ENCODE measurements at places on chromosomes 13 and 19.

DNA sequence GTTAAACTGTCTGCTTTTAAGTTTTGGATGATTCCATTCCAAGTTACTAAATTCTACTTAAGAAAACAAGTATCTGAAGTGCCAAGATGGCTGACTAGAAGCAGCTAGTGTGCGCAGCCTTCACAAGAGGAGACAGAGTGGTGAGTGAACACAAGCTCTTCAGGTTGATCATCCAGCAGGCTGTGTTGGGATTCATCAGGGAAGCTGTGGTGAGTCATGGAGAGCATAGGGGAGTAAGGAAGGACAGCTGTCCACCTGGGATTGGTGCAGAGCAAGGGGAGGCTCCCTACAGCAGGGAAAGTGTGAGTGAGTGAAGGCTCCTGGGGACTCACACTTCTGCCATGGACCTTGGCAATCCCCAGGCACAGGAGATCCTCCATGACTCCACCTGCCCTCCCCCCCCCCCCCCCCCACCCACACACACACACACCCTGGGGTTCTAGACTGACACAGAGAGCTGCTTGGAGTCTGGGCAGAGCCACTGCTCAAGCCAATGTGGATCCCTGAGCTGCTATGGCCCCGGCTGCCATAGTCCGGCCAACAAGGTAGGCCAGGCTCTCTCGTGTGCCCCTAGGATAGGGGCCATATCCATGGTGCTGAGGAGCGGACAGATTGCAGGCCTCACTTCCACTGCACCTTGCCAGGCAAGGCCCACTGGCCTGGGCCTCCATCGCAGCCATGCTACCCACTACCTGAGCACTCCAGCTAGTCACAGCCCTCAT is 23.5 kb downstream of the SLC25A15 start:
- DNase-seq: no peak

DNA sequence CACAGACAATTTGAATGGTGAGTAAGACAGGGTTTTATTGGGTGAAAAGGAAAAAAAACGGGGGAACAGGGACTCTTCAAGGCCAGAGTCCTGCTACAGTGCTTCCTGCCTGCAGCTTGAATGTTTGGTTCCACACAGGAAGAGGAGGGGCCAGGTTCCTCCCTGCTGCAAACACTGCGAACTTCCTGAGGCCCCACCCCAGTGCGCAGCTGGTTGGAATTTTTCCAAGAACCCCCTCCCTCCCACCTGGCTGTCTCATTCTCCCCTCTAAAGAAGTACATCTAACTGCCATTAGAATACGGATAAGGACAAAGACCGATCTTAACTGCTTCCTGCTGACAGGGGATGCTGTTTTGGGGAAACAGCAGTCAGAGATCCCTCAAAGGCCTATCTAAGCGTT is 184.9 kb downstream of the GGACT start:
- DNase-seq: no peak

- DNase-seq: no peak
Measured at GRCh38 chr19:39057615-39058014, 25.3 kb upstream of the FBXO27 start.

DNA sequence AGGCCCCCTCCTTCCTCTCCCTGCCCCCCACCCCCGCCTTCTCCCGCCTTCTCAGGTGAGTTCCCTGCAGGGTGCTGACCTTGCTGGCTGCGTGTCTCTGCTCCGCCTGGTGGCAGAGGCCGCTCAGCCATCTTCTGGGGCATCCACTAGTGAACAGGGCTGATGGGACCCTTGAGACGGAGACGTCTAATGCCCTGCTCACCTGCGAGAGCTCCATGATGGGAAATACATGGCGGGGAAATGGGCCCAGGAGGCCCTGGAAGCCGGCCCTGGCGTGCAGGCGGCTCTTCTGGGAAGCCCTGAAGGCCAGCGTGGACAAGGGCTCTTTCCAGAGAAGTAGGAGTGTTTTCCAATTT is 15.2 kb upstream of the F7 start:
- DNase-seq: no peak

GRCh38 chr19:1270213-1270853 is 1.2 kb downstream of the CIRBP start:
- DNase-seq: no peak

DNA sequence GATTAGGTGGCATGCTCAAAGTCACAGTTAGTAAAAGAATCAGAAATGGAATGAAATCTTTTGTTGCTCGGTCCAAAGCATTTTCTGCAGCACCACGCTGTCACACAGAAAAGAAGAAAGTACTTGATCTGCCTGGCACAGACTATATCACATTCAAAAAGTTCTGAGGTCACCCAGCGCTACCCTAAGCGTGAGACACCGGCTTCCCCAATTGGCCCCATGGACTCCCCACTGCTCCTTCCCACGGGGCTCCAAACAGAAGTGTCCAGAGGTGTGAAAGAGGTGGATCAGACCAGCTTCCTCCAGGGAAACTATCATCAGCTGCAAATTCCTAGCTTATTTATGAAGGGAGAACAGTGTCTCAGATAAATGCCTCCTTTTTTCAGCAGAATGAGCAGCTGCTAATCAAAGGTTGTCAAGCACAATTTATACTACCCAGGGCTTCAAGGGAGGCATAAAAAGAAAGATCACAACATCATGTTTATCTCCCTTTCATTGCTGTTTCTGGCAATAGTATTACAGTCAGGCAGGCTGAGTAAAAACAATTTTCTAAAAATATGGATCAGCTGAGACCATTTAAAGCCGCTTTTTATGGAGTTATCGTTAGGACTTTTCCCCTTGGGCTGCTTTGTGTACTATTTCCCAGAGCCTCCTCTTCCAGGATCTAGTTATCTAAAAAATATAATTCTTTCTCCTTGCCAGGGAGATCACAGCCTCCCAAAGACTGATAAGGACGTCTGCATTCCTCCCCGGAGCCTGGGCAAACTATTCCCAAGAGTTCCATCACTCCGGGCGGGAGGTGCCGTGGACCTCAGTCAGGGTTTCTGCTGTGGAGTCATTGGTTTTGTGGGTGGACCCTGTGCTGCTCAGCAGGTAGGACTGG is 208.0 kb downstream of the LHFPL6 start:
- DNase-seq: no peak

- DNase-seq: no peak
Measured at GRCh38 chr13:62033934-62034333, 618.3 kb upstream of the PCDH20 start.

GRCh38 chr13:35716186-35716585 is 239.7 kb upstream of the MAB21L1 start:
- DNase-seq: no peak

- DNase-seq: no peak
Measured at GRCh38 chr13:55516610-55517009, 1624.1 kb upstream of the PRR20A start.

DNA sequence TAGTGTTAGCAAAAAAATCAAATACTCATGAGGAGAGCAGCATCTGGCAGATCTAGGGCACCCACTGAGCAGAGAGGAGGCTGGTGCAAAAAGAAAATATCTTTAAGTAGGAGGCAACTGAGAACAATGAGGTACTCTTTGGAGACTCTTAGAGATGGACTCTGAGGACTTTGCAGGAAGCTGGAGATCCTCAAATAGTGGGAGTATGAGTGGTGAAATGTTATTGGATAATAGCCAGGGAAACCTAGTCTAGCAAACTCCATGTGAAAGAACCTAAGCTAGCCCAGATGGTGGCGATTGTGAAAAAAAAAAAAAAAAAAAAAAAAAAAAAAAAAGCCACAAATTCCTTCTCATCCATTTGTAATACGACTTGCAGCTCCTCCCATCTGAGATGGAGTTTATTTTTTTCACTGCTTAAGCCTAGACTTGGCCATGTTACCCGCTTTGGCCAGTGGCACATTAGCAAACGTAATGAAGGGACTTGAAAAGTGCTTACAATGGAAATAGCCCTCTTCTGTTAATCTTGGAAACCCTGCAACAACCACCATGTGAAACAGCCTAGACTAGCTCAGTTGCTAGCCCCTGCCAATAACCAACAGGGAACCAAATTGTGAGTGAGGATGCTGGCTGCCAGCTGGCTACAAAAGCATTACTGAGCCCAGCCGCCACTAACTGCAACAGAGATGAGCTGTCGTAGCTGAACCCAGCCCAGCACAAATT is 476.2 kb downstream of the KLF12 start:
- DNase-seq: no peak

DNA sequence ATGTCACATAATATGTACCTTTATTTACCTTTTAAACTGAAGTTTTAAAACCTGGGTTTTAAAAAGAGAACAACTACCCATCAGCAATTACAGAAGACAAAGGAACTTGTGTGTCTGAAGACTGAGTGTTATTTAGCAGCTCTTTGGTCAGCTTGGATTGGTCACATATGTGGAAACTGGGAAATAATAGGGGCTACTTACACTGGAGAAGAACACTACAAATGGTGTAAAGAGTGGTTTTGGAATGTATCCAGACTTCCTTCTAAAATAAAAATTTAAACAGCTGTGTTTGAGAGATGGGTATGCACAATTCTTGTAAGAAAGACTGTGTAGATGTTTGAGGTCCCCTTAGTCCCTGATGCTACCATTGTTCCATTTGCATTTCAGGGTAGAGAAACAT is 13.3 kb downstream of the TNFRSF19 start:
- DNase-seq: no peak

DNA sequence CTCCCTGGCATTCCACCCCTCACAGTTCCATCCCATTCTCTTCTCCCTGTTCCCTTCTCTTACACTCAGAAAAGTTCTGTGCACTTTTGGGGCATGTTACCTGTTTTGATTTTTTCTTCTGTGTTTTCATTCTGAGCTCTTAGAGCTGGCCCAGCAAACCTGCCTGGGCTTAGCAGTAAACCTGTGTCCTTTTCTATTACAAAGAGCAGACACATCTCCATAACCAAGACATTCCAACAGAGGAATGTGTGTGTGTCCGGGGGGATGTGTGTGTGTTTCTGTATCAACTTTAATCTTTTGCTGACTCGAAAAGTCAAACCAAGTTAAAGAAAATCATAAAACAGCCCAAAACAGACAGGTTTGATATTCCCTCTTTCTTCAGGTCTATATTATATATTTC is 49.1 kb upstream of the SOX21 start:
- DNase-seq: no peak

GRCh38 chr19:36093687-36094086 is 17.3 kb upstream of the OVOL3 start:
- DNase-seq: no peak

DNA sequence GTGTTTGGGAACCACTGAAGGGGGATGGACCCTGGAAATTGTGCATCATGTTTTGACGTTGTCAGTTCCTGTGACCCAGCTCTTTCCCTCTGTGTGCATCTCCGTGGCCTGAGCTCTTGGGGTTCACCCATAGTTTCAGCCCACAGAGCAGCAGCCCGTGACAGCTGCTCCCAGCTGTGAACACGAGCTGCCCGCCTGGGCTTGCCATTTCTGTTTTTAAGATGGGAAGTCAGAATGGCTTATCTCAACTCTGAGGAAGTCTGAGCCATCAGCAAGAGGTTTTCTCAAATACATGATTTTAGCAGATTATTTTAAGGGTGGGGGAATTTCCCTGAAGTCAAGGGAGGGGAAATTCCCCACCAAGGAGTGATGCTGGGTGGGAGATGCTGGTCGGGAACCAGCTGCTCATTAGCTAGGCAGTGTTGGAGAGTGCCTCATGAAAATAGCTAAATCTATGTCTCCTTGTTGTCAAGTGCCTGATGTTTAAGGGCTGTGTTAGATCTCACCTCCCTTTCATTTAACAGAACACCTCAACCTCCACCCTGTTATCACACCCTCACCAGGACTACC is 34.8 kb upstream of the C1QTNF9 start:
- peak; percentile 56 for DNase-seq

DNA sequence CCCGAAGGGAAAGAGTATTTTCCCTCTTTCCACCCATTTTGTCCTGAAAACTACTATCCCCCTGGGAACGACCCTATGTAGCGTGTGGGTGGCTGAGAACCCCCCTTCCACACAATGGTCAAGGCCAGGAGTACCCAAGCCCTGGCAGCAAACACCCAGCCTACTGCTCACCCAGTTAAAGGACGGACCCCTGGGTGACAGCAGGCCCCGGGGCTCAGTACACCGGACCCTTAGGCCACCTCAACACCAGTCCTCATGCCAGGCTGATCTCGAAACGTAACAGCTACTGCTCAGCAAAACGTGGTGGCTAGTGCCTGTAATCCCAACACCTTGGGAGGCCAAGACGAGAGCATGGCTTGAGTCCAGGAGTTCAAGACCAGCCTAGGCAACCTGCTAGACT is 1.4 kb downstream of the ANKRD27 start:
- DNase-seq: no peak

- DNase-seq: no peak
Measured at GRCh38 chr13:110520431-110521295, 40.9 kb downstream of the RAB20 start.

DNA sequence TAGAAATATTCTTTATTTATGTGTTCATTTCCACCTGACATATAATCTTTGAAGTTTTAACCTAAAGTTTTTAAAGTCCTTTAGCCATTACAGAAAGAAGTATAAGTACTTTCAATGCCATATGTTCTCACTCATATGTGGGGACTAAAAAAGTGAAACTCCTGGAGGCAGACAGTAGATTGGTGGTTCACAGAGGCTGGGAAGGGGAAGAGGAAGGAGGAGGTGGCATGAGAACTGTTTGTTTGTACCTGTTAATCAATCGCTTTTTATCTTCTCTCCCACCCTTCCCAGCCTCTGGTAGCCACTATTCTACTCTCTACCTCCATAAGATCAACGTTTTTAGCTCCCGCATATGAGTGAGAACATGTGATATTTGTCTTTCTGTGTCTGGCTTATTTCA is 131.1 kb downstream of the MYO16 start:
- DNase-seq: no peak

DNA sequence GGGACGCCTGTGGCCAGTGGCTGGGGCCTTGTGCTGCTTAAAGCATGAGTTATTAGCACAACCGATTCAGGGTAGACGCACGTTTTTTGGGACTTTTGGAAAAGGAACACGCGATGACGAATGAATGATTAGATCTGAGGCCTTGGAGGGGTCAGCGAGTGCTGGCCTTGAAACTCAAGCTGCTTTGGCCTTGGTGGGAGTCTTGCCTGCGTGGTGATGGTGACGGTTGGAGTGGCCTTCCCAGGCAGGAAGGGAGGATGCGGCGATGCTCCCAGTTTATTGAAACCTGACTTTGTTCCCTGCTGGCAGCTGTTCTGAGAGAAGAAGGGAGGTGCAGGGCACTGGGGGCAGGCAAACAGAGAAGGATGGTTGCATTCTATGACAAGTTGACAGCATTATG is 63.1 kb upstream of the RNF113B start:
- DNase-seq: no peak

GRCh38 chr13:60090574-60090973 is 73.2 kb downstream of the DIAPH3 start:
- no peak for DNase-seq

GRCh38 chr13:73480779-73481559 is 422.2 kb downstream of the KLF5 start:
- no peak for DNase-seq

DNA sequence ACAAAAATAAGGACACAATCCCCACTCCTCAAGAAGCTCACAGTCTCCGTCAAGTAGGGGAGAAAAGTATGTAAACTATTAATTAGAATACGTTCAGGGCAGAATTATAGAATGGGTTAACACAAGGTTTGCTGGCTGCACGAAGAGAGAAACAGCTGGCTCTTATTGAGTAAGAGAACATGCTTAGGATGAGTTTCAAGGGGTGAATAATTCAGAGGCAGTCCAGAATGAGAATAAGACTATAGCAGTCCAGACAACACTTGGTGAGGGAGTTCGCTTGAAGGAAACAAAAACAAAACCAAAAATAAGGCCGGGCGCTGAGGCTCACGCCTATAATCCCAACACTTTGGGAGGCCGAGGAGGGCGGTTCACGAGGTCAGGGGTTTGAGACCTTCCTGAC is 61.9 kb downstream of the THSD1 start:
- DNase-seq: no peak

- no peak for DNase-seq
Measured at GRCh38 chr13:111897846-111898215, 169.1 kb upstream of the SOX1 start.

- DNase-seq: no peak
Measured at GRCh38 chr19:49767381-49767780, 580 bp downstream of the AP2A1 start.
